ENCODE measurements at places on chromosomes 13 and 19.

GRCh38 chr19:40360708-40361241, 12.3 kb downstream of the PLD3 start:
- no peak for DNase-seq

DNA sequence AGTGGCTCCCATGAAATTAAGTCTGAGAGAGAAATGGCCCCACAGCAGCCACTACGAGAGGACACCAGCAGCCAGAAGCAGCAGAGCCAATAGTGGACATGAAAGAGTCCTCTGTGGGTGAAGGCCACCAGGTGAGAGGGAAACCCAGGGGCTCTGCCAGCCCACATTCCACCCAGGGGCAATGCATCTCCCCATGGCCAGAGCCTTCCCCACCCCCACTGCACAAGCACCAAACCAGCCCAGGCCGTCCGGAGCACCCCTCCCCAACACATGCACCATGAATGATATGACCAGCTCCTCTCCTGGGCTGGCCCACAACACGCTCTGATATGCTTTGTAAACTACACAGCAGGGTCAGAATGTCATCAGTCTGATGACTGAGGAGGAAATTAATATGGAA, 66.9 kb downstream of the TSHZ3 start:
- DNase-seq, result no peak

GRCh38 chr19:10603084-10603872, 16.2 kb upstream of the AP1M2 start:
- no peak for DNase-seq

- DNase-seq, result no peak
Observed at GRCh38 chr13:114174529-114174961, 4.5 kb upstream of the CFAP97D2 start.

DNA sequence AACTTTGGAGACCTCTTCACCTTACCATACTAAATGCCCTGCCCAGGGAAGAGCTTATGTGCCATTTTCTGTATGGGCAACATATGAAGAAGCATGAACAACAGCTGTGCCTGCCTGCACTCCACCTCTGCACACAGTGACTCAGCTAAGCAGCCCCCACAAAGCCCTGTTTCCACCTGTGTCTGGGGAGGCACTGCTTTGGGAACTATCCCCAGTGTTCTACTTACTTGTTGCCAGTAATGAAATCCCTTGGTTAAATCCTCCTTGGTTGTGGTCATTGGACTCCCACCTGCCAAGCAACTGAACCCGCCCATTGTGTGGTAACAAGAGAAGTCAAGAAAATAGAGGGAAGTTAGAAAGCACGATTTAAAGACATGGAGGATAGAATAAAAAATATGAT, 84.6 kb downstream of the NALCN start:
- DNase-seq, result no peak

Data from fibroblast of skin of left biceps (primary cell).